ENCODE measurements at places on chromosomes 1 and 21.

DNA sequence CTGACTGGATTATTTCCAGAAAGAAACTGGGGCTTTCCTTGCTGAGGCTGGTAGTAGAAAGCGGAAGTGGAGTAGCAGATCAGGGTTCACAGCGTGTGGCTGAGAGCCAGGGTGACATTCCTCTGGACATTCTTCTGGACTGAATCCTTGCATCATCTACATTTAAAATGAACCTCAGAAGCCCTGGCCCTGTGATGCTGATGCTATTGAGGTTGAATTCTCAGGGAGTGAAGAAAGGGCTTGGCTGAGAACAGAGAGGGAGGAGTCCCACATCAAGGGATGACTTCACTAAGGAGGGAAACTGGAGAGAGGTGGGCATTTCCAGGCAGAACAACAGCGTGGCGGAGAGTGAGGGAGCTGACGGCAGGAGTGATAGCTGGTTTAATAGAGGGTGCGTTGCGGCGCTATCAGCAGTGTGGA lies 102.3 kb upstream of the LMO4 start:
- peak; percentile 96 for DNase-seq

DNA sequence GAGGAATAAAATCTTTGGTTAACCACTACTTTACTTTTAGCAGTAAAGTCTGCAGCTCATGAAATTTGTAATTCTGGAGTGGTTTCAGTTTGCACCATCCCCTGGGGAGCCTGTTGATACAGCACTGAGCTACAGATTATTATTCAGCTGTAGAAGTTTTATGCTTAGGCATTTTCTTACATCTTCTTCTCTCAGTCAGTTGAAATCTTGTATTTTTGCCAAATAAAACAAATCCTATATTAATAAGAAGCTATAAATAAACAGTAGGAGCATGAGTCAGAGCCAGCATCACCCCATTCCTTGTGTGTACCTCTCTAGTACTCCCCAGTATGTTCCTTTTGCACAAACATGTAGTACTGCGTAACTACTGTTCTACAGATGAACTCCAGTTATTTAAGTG lies 118.9 kb downstream of the ATF6 start:
- no peak for DNase-seq

DNA sequence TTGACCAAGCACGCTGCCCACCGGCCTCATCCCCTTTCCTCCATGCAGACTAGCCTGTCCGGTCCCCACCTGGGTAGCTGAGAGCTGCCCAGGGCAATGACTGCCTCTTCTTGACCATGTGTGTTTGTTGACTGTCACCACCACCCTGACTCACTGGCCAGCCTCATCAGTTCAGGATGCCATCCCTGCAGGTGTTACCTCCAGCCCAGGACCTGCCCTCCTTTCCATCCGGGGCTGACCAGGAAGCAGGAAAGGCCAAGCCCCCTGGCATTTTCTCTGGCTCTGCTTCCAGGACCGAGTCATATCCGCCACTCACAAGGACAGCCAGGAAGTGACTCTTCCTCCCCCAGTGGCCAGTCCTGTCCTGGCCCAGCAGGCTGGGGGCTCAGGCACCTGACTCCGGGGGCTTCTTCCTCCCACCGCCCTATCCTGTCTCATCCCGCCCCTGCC lies 17.1 kb downstream of the EPHA2 start:
- no peak for DNase-seq

DNA sequence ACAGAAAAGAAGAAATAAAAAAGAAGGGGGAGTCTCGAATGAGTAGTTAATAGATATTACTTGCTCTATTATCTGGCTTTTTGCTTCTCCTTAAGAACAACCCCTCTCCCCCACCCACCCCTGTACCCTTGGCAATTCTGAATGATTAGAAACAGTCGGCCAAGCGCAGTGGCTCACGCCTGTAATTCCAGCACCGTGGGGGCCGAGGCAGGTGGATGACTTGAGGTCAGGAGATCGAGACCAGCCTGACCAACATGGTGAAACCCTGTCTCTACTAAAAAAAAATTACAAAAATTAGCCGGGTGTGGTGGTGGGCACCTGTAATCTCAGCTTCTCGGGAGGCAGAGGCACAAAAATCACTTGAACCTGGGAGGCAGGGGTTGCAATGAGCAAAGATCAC lies 42.7 kb downstream of the GATAD2B start:
- no peak for DNase-seq

DNA sequence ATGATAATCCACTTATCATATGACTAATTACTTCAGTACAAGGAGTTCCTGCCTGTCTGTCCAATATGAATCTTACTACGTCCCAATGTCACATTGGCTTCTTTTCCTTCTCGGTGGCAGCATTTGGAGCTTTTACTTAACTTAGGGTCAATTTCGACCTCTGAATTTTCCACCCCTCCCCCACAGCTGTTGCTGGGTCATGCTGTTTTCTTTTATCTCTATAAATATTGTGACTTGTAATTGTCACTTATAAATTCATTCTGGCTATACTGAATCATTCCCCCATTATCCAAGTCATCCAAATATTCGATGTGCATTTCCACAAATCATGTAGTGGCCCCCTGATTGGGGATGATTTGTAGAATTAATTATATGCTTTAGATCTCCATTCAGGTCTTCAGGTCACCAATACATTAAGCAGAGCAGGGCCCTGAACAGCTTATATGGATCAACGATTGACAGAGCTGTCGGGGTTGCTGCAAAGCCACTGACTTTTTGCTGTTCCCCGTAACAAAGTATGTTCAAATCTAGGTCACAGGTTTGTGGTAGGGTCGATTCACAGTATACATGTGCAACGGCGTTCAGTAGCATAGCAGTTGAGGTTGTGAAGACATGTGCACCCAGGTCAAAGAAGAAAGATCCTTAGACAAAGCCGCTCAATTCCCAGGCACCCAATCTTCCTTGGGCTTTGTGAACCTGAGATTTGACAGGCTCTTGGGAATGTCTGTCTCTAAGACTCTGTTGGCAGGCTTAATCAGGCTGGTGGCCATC lies 18.3 kb upstream of the RNU1-4 start:
- no peak for DNase-seq

DNA sequence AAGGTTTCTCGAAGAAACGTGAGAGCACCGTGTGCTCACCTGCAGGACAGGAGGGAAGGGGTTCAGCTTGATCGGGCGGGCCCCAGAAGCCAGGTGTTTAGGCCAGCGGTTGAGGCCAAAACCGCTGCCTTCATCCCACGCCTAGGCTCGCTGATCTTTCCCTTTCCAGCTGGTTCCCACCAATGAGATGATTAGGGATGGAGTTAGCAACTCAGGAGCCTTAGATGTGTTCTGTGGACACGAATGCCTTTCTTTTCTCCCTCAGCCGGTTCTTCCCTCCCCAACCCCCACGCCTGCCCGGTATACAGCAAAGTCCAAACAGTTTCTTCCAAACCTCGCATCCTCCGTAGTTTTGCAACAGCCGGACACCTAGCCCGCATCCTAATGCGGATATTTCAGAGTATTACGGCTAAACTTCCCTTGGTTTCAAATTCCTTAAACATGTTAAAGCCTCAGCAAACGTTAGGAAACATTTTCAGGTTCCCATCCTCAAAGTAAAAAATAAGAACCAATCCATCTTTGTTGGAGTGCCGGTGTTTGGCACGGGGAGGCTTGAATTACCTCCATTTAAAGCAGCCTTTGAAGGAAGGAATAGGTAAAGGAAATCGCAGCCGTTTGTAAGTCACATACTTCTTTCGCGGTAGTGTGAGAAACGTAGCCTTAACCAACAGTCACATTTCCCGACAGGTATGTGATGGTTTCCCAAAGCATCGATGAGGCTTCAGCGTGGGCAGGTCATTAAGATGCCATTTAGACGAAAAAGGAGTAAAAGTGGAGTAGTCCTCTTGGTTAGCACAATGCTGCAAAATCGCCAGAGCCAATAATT lies 1.1 kb downstream of the LRRC8C start:
- no peak for DNase-seq

DNA sequence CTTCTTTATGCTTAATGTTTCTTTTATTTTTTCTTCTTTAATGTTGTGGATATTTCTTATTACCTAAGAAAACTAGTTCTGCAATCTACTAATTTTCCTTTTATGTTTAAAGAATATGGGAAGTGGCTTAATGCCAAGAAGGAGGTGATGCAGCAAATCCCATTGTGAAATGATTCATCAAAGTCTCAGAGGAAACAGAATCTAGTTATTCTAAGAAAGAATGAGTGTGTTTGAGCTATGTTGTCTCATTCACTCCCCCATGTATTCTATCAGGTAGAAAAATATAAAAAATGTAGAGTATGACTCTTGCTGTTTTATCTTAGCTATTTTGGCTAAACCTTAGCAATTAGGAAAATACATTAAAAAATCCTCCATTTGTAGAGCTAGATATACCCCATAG lies 659.9 kb upstream of the RGS18 start:
- DNase-seq: no peak

DNA sequence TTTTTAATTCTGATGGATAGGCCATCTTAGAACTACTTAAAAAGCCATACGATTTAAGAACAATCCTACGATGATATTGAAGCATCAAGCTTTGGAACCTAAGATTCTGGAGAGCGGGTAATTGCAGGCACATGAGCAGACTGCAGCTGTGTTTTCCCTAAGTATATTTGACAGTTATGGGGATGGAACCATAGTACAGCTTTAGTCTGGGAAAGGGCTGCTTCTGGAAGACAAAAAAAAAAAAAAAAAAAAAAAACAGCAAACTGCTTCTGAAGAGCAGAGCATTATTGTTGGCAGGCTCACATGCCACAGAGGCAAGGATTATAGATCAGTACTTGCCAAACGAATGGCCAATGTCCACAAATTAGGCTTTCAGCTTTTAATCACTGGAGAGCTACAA lies 1618.7 kb downstream of the AMY1C start:
- no peak for DNase-seq

DNA sequence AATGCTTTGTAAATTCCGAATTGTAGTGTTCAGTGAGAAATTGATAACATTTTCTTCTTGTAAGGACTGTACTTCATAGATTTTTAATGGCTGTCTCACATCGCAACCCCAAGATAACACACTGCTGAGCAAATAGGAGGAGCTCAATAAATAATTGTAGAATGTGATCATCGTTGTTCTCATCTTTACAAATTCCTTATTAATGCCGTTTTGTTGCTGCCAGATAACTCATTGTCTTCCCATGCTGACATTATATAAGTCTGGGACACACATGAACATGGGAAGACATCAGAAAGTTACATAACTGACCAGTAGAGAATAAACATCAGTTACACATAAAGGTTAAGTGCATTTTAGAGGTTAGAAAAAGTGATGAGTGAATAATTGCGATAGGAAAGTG lies 46.4 kb upstream of the TSPAN2 start:
- no peak for DNase-seq

DNA sequence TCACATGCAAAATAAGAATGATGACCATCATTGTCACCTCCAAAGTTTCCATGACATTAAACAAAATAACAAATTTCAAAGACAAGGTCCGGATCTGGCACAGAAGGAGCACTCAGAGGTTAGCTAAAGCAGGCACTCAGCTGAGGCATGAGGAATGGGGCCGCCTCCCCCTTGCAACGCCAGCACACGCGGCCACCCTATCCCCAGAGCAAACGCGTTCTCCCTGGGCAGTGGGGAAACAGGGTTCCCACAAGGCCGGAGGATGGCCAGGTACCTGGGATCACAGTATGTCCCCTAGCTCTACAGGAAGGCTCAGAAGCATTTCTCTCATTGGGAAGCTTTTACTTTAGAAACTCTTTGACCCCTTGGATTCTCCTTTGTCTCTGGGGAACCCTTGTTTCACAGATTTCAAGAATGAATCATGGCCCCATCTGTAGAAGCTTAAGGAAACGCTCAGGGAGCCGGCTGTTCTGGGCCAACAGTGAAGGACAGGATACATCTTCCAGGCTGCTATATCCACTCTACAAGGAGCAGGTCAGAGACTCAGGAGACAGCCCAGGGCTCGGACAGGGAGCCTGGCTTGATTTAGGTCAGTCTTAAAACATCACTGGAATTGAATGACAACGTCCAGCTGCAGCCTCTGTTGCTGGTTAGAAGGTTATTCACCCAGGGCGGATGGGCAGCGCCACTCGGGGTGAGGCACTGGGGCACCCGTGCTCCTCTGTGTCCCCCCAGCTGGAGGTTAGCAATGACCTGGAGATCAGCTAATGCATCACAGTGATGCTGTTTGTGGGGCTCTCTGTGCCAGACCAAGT lies 496.4 kb downstream of the NPHP4 start:
- no peak for DNase-seq

DNA sequence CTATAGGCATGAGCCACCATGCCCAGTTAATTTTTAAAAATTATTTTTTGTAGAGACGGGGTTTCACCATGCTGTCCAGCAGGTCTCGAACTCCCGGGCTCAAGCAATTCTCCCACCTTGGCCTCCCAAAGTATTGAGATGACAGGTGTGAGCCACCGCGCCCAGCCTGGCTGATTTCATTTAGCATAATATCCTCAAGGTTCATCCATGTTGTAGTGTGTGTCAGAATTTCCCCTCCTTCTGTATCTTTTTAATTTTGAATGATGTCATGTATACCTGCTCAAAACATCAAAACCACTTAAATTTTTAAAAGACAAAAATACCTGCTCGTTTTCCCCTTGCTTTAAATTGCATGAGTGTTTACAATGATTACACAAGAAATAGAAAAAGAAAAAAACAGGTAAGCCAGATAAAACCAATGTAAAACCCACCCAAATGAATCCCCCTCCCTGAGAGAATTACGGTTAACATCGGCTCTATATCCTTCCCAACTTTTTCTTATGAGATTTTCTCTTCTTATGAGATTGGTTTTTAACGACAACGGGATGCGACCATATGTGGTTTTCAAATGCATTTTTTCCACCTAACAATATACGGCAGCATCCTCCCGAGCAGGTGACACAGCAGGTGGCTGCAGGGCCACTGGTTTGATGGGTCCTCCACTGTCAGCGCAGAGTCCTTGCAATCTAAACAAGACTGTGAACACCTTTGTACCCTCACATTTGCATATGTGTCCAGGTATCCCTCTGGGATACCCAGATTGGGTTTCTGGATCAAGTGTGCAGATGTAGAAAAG lies 22.1 kb downstream of the IFFO2 start:
- DNase-seq: no peak

DNA sequence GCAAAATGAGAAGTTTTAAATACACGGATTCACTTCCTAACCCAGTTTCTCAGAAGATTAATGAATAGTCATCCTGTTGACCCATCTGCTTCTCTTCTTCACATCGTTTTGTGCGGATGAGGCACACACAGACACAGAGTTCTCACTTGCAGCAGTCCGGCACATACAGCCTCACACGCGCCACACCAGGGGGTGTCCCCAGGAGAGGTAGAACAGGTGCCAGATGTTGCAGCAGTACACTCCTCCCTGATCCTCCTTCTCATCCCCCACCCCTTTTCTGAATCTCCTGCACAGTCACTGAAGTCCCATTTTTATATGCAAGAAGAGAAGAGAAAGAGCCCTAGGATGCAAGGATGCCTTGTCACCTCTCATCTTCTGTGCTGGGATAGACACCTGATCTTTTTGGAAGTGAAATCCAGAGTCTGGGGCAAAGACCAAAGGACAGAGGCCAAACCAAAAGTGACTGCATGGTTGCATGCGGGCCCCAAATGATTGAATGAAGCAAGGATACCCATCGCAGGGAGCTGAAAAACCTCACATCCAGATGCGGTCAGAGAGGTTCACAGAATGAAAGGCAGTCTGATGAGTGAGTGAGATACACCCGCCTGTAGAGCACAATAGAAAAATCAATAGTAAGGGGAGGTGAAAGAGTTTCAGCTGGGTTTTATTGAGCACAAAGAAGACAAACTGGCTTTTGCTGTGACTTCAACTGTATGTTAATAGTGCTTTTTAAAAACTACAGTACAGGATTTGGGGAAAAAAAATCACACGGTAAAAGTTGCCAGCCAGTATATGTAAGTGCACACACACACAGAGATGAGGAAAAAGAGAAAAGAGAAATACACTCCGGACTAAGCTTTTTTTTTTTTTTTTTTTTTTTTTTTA lies 28.9 kb downstream of the PBX1 start:
- DNase-seq: no peak

- DNase-seq: no peak
Observed at GRCh38 chr1:7457811-7458210, 313.3 kb upstream of the VAMP3 start.

All from GM04504 (cell line).